ENCODE measurements at places on chromosomes 5 and 9. TPM values are rescaled to one million over a fixed set of nuclear protein-coding genes. Genes with fewer than 3 reads are reported as not detected.
A peak's percentile ranks its signal among the peaks of the same experiment; 100 is the strongest.

GRCh38 chr9:98232926-98233325, 22.5 kb downstream of the TBC1D2 start:
- no peak for DNase-seq

DNA sequence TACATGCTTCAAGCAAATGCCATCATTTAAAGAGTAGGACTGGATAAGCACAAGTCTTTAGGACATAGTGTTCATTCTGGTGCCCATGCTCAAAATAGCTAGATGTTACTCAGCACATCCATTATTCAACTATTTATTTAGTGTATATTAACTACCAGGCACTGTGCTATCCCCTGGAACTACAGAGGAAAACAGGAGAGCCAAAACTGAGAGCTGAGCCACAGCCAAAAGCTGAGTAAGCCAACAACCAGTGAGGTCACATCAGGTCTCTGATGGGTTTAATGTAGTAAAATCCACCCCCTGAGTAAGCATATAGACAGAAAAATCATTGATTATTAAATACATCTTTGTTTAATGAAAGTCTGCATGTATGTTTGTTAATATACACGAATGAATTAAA, 469.3 kb upstream of the DMAC1 start:
- DNase-seq, result no peak

DNA sequence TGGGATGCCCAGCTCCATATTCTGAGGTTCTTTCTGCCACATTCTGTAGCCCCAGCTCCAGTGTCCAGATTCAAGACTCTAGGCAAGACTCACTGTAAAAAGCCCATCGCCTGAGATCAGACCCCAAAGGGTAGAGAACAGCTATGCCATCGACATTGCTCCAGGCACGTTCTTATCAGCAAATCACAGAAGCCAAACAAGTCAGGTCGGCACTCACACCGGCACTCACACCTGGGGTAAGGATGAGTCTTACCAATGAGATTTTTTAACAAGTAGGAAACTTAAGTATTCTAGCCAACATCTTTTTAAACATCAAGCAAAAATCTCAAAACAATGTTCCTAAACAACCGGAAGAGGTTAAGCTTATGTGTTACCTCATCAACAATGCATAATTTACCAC, 2.4 kb downstream of the CDKN2AIPNL start:
- DNase-seq, result no peak

Gene PMPCA
- 20.8 TPM for total RNA-seq

DNA sequence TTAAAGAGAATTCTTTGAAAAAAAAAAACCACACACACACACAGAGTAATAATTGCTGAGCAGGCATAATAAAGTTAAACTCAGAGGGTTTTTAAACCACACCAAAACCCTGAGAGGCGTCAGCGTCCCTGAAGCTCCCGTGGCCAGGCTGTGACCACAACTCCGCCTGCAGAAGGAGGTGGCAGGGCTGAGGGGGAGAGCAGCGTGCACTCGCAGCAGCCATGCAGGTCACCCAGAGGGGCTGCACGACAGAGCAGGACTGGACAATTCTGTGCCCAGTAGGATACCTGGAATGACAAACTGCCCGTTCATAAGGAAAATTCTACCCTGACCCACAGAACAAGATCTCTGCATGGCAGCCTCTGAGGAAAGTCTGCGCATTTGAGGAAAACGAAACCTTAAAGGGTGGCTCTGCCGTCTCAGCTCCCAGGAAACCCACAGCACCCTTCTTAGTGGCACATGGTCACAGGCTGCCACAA, 44.0 kb downstream of the ROR2 start:
- DNase-seq, result no peak

GRCh38 chr5:58523956-58524355, 32.7 kb downstream of the GAPT start:
- DNase-seq, result no peak

- peak; percentile 93 for DNase-seq
Measured at GRCh38 chr5:177455661-177456590, 9.3 kb downstream of the PRR7 start.

Gene TYRP1
- 4.0 TPM for total RNA-seq

DNA sequence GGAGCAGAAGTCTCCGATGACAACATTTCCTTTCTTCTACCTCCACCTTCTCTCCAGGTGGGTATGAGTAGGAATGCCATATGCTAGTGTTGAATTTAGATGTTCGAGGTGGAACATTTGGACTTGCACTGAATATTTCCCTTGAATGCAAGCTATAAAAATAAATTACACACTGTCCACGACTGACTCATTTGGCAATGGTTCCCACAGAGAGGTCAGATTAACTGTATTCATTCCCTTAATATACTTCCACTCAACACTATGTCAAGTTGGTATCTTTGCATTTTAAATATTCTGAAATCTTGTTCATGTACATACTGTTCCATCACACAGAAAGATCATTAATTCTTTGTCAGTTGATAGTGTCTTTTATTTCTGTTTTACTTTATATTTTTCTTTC, 222.6 kb upstream of the PIK3R1 start:
- DNase-seq, result peak; percentile 7

GRCh38 chr9:85744480-85744879, 2.7 kb upstream of the AGTPBP1 start:
- no peak for DNase-seq

Gene PTGES
- 1.5 TPM for total RNA-seq

GRCh38 chr5:8239198-8239597, 370.2 kb downstream of the MTRR start:
- DNase-seq, result no peak

DNA sequence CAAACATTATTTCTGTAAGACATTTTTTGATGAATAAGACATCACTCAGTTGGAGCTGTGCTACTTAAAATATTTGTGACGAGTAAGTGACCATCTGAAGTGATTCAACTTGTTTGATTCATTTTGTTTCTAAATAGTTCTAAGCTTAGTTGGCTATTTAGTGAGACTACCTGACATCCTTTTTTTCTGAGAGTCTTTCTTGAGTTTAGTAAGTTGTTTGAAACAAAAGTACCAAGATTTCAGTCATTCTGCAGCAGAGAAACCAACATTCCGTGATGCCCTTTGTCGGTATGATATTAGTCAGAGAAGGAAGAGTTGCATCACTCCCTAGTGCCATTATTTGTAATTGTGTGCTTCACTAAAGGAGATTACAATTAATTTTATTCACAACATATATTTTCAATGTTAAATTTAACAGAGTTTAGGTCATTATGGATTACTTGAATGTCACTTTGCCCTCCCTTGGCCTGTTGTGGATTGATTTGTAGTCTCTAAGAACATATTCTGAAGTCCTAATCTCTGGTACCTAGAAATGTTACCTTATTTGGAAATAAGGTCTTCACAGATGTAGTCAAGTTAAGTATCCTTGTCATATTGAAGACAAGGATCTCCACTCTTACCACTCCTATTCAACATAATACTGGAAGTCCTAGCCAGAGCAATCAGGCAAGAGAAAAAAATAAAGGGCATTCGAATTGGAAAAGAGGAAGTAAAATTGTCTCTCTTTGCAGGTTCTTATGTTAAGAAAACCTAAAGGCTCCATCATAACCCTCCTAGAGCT, 212.2 kb downstream of the PCSK1 start:
- no peak for DNase-seq

Gene SHC3
- 28.3 TPM for total RNA-seq

DNA sequence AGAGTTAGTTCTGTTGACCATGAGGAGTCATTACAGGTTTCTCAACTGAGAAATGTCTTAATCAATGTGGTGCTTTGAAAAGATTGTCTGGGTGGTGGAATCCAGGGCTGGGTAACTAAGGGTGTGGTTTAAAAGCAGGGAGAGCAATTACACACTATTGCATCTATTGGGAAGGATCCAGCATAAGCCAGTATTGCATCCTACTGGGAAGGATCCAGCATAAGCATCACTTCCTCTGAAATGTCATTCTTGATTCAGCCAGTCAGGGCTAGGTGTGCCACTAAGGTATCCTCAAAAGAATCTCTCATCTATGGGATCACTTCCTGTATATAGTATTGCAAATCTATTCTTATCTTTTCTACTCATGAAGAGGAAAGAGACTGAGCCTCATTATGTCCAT, 38.6 kb downstream of the ELOVL7 start:
- no peak for DNase-seq

DNA sequence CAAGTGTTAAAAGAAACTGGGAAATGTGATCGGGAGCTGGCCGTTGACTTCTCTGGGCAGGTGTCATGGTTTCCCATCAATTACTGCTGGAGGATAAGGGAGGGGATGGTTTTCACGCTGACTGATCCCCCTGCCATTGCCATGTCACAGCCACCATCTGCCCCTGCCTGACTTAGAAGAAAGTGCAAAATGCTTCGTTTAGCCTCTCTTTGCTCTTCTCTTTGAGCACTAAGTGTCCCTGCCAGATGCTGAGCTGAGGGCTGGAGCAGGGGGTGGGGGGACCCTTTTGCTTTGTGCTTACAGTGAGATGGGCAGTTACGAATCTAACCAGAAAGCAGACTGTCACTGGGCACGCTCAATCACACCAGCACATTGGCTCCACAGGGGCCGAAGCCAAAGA, 138.4 kb upstream of the ALDH1B1 start:
- DNase-seq, result no peak

Gene GHR
- 7.3 TPM for total RNA-seq

Gene ANXA2R
- total RNA-seq, result 2.9 TPM

Measured in cerebellum (tissue), 4 donors.